ENCODE measurements at places on chromosomes 3 and 15.

DNA sequence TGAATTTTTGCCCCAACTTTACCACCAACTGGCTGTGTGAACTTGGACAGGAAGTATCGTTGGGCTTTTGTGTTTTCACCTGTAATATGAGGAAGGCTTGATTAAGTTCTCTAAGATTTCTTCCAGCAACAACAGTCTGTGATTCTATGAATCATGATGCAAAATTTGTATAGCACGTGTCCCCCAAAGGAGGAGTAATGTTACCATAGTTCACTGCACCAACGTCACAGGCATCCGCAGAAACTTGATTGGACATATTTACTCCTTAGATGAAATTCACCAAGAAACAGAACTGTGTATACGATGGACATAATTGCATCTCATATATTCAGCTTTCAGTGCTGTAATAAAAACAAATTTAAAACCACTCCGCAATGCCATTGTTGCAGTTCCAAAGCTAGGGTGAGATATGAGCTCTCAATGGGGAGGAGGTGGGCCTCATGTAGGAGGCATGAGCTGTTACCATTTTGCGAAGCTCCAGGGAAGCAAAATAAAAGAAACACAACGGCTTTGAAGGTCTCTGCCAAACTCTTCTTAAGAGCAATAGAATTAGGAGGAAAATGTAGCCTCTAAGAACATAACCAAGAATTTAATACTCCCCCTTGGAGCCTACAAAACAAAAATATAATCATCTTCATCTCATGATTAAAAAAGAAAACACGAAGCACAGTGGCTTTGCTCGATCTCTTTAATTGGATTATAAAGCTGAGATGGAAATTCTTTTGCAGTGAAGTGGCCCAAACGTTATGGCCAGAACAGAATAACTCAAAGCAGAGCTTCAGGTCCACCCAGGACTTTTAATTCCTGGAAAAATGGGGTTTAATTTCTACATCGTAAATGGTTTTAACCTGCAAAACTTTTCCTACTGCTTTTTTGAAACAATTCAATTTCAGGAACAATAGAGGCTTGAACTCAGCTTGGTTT, 80.7 kb downstream of the CHST2 start:
- no peak for DNase-seq

DNA sequence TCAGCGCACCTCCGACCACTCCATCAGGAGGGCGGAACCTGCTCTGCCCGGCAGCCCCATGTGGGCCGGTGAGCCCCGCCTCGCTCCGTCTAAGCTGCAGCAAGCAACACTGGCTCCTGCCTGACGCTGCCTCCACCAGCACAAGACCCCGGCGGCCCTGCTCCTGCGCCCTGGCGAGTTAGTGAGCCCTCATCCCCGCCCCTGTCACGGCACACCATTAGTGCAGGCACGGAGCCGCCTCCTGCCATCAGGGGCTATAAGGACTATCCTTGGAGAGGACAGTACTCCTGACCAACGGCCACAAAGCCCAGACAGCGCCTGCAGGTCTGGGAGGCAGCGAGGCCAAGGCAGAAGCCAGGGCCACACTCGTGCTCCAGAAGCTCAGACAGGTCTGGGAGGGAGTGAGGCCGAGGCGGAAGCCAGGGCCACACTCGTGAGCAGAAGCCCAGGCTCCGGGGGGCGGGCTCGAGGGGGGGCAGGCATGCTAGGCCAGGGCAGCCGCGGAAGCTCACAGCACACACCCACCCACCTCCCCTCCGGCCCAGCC, 39.4 kb downstream of the TNK2 start:
- no peak for DNase-seq

GRCh38 chr3:40414270-40414669, 27.3 kb downstream of the ENTPD3 start:
- no peak for DNase-seq

GRCh38 chr15:75352186-75353080, 5.6 kb downstream of the NEIL1 start:
- DNase-seq = no peak

DNA sequence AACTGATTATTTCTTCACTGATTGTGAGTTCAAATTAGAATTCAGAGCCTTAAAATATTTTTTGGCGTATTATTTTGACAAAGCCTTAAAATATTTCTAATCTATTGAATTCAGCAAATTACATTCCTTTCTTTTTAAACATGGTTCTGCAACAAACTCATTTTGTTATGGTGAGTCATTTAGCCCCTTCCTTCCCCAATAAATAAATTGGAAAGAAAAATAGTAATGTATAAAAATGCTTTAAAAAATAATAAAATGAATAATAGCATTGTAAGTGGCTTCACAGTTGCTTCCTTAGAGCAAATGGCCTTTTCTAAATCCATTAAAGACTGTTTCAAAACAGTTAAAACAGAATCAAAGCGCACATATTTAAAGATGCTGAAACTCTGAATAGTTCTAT, 12.1 kb downstream of the CSNK1G1 start:
- no peak for DNase-seq

- no peak for DNase-seq
These were observed 111.5 kb downstream of the GABRG3 start for GRCh38 chr15:27082526-27082925.

DNA sequence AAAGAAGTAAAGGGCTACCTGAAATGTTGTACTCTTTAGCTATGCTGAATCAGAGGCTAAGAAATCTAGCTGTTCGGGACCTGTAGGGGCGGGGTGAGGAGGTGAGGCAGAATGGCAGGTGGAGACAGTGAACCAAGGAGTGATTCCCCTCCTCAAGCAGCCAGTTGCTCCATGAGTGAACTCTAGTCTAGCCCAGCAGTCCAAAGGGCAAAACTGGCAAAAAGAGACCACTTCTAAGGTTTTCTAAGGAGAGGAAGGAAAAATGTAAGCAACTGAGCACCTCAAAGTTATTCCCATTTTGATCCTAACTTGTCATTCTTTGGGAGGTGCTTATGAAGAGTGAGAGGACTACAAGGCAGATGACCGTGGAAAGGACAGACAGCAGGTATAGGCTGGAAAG, 19.3 kb upstream of the TOPAZ1 start:
- DNase-seq = no peak

DNA sequence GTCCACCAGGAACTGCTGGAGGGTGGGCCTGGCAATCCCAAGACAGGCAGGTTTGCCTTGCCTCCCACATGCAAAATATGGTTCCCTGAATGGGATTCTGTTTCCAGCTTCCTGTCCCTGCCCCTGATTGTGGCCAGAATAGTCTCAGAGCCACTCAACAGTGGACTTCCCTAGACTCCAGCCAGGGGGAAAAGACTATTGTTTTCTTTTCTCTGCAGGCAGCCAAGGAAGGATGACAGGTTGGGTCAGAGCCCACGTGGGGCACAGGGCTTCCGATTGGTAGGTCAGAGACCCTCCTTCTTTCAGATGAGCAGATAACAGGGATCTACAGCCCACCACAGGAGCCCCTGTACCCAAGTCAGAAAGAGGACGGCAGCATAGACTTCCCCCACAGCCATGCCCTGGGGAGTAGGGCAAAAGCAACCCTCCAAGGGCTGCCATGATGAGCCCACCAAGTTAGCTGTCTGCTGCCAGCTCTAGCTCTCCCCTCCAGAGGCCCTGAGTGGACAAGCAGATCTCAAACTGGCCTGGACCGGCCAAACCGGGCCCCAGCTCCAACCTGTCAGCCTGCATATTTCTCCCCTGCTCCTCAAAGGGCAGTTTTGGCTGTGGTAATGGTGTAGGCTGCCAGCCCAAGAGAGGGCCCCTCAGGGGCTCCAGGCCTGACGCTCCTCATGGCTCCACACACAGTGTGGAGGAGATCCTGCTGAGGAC, 6.4 kb downstream of the TLR9 start:
- DNase-seq = no peak

DNA sequence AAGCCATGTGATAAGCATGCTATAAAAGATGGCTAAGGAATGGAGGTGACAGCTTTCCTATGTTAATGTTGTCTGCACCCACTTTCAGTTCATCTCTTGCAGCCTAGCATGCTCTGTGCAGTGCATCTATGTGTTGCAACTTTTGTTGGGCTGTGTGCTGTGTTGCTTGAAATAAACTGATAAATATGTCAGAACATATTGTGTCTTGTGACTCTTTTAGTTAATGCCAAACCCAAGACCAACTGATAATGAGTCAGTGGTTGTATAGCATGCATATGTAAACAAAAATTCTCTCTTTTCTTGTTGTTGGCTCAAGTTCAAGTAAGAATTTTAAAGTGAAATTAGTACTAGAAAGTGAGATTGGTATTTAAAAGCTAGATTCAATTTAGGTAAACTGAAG, 37.0 kb upstream of the SCN10A start:
- no peak for DNase-seq

GRCh38 chr3:101151286-101151913, 158.2 kb upstream of the ABI3BP start:
- no peak for DNase-seq

GRCh38 chr3:71641674-71642073, 58.1 kb upstream of the FOXP1 start:
- peak; percentile 53 for DNase-seq

- no peak for DNase-seq
These were observed 7.3 kb downstream of the ILDR1 start for GRCh38 chr3:122014741-122015140.

- no peak for DNase-seq
These were observed 153.5 kb upstream of the MEIS2 start for GRCh38 chr15:37253877-37254276.

- no peak for DNase-seq
These were observed 30.7 kb upstream of the RPS17 start for GRCh38 chr15:82570721-82571508.

- DNase-seq = no peak
These were observed 346.4 kb downstream of the OCA2 start for GRCh38 chr15:27752691-27753090.

GRCh38 chr3:151146071-151146730, 56.8 kb downstream of the GPR171 start:
- peak; percentile 44 for DNase-seq

DNA sequence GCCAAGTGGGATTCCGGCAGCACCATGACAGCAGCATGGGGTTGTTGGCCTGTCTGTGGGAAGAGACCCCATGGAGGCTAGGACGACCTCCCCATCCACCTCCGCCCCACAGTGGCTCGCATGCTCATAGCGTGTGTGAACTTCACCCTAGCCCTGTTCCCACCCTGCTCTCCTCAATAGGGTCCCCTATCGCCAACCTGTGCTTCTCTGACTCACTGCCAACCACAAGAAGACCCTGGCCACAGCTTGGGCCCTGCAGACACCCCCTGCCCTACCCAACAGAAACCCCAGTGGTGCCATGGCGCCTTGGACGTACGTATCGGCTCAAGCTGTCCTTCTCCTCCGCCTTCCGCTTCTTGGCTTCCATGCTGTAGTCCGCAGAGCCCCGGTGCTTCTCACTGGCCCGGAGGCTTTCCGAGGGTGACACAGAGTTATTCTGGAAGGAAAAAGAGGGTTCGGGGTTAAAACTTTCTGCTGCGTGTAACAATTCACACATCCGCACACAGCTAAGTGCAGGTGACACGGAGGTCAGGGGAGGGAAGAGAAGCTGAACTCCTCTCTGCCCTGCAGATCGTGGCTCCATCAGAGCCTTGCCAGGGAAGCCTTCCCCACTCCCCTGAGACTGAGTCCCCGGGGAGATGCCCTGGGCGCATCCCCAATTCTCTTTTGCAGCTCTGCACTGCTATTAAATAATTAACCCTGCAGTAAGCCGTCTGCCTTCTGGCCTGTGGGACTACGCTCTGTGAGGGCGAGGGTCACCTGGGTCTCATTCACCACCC, 37.3 kb downstream of the TLE3 start:
- no peak for DNase-seq

DNA sequence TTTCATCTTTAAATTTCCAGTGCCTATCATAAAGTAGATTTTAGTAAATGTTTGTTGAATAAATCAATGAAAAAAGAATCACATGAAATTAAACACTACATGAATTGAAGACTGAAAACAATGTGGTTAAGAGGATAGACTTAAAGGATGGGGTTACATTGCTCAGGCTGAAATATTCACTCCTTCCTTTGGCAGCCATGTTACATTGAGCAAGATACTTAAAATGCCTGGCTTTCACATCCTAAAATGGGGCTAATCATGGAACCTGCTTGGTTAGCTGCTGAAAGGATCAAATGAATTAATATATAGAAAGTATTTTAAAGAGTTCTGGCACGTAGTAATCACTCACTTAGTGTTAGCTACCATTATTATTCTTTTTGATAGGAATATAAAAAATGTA, 196.9 kb upstream of the SLC2A2 start:
- no peak for DNase-seq

- no peak for DNase-seq
These were observed 24.1 kb downstream of the CX3CR1 start for GRCh38 chr3:39255503-39256325.

DNA sequence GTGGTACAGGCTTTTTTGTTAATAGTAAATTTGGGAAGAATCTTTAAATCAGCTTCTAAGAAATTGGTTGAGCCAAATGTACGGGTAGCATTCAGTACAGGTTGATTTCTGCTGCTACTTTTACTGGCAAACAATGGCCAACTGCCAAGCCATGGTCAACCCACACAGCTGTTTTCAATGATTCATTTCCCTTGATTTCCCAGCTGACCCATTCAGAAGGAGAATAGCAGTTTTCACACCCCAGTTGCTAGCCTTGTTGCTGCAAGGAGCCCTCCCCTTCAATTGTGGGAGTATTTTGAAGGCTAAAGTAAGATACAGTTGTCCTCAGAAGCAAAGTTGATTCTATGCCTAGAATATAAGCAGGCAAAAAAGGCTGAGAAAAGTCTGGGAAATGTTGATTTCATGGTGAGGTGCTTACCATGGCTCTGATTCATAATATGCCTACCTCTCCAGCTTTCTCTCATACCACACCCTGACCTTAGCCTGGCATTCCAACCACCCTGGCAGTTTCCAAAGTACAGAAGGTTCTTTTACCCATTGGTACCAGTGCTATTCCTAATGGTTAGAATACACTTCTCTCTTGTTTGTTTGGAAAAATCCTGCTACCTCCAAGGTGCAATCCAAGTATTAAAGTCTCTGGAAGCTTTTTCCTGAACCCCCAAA, 320.3 kb upstream of the TGFBR2 start:
- DNase-seq = no peak

DNA sequence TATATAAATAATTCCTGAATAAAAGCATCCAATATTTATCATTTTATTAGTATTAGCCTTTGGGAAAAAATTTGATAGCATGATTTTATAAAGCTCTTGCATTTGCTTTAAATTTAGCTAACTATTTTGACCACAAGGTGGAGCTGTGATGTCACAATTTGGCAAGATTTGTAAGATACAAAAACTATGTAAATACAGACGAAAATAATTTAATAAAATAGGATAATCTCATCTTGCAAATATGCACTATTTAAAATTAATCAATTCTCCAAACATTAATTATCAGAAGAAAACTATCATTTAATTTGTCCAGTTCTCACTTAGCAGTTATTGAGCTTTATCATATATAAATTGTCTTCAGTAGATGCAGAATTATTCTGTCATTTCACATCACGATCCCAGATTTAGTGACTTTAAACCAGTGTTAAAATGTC, 95.4 kb downstream of the PLOD2 start:
- DNase-seq = no peak

DNA sequence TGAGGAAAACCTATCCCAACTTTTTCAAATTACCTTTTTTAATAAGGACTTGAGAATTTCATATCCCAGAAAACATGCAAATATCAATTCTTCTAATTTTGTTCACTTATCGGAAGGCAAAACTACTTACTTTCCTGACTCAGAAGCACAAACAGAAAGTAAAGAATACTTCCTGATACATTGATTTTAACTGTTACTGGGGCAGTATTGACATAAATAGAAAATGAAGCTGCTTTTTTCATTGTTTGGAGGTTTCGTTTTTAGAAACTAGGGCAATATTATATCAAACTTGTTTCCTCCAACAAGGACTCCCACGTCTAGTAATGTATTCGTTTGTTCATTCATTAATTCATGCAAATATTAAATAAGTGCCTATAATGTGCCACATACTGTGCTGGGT, 19.1 kb downstream of the PAQR9 start:
- no peak for DNase-seq

GRCh38 chr15:34609102-34610057, 25.9 kb upstream of the GOLGA8B start:
- DNase-seq = no peak
